GM12864 (cell line): ENCODE measurements at places on chromosomes 13 and 19.

- DNase-seq = no peak
Observed at GRCh38 chr19:41327576-41328156, 17.7 kb downstream of the CCDC97 start.

DNA sequence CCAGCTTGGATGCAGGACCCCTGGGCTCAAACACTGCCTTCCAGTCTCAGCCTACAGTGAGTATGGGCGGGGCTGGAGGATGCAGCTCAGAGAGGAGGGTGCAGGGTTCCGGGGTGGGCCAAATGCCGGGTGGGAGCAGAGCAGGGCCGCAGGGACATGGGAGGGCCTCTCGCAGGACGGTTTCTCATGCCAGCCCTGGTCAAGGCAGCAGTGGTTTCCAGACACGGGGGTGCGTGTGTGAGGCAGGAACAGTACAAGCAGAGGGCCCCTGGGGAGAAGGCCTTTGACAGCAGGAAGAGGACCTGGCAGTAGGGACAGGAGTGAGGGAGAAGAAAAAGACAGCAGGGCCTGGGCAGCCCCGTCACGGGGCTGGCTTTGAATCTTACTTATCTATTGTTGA is 34.1 kb downstream of the CRTC1 start:
- no peak for DNase-seq

- no peak for DNase-seq
Observed at GRCh38 chr19:49491804-49492572, 4.2 kb upstream of the RPS11 start.

- DNase-seq = no peak
Observed at GRCh38 chr13:101026736-101027398, 352.3 kb upstream of the TMTC4 start.

DNA sequence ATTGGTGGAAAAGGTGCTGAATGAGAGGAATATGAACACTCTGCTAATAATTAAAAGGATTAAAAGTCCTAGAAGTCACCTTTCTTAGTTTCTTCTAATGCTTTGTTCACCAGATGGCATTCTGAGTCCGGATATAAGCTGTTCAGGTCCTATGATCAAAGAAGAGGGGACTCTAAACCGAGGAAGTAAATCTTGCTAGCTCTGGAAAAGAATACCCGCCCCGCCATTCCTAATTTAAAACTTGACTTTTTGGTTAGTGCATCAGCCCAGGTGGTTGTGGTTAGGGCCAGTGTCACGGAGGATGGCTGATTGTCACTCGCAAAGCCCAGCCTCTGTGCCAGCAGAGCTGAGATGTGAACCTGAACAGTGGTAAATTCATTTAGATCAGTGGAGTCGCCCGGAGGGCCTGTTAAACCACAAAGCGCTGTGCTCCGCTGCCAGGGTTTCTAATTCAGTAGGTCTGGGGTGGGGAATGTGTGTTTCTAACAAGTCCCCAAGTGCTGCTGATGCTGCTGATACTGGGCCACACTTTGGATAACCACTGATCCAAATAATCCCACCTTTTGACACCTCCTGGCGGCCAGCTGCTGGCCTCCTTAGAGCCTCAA is 425.4 kb downstream of the DCT start:
- no peak for DNase-seq

- no peak for DNase-seq
Observed at GRCh38 chr13:33740134-33740538, 77.8 kb upstream of the RFC3 start.

DNA sequence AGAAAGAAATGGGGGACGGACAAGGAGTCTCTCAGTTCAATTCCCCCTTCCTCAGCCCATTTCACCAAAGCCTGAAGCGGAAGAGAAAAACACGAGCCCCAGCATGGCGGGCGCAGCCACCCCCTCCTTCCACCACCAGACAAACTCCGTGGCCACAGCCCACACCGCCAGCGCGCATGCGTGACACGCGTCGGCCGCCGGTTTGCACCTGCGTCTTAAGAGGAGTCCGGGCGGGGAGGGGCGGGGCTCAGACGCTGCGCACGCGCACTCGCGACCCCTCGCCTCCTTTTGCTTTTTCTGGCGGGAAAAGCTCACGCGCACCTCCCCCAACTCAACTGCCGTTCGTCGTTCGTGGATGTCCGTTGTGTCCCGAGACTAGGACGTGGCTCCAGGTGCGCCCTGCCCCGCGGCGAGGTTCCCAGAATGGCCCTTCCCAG is at the start of gene KASH5:
KASH5 (plus strand) TSS at position 314 of the 437 bp plus-strand sequence. CDS start 2,635 bp downstream, outside the sequence.
- no peak for DNase-seq

DNA sequence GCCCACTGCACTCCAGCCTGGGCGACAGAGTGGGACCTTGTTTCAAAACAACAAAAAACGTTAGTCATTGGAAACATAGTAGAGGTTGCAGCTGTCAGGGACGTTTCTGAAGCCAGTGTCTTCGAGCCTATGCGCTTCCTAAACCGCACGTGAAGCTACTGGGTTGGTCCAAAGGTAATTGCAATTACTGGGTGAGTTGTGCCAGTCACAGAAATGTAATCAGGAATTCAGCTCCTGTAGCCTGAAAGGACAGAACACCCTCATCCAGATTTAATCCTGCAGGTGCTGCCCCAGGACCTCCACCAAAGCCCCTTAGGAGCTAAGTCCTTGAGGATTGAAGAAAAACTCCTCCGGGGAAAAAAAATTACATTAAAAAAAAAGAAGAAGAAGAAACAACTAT is 2.4 kb upstream of the RHPN2 start:
- DNase-seq = no peak

- no peak for DNase-seq
Observed at GRCh38 chr19:12843999-12844732, 5.9 kb downstream of the MAST1 start.

- no peak for DNase-seq
Observed at GRCh38 chr19:53772943-53773342, 51.2 kb downstream of the NLRP12 start.
